ENCODE measurements at places on chromosomes 12 and 14. TPM values are rescaled to one million over a fixed set of nuclear protein-coding genes. Genes with fewer than 3 reads are reported as not detected.

The BCL2L2 gene
- total RNA-seq: 73.2 TPM

The ALDH2 gene
- 57.3 TPM for total RNA-seq

The KIF5A gene
- total RNA-seq: 0.33 TPM

The AQP5 gene
- 1.3 TPM for total RNA-seq

The MYH6 gene
- 0.26 TPM for total RNA-seq

The PIWIL1 gene
- not detected for total RNA-seq

The RND1 gene
- total RNA-seq: 1.6 TPM

The CRY1 gene
- total RNA-seq: 15.6 TPM

The AGAP2 gene
- 1.0 TPM for total RNA-seq

DNA sequence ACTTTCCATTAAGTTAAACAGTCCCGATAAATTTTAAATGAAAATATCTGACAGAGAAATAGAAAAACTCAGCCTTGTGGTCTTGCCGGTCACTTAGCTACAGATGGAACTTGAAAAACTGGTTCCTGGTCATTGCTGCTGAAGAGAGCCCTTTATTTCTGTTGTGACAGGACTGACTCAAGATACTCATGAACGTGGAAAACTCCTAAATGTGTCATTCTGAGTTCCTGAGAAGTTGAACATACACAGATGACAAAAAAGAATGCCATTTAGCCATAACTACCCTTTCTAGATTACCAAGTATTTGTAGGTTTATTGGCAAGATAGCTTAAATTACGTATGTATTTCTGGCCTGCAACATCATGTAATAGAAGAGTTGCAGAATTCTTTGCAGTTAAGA is 134.2 kb downstream of the HMGA2 start:
- DNase-seq: peak; percentile 8

DNA sequence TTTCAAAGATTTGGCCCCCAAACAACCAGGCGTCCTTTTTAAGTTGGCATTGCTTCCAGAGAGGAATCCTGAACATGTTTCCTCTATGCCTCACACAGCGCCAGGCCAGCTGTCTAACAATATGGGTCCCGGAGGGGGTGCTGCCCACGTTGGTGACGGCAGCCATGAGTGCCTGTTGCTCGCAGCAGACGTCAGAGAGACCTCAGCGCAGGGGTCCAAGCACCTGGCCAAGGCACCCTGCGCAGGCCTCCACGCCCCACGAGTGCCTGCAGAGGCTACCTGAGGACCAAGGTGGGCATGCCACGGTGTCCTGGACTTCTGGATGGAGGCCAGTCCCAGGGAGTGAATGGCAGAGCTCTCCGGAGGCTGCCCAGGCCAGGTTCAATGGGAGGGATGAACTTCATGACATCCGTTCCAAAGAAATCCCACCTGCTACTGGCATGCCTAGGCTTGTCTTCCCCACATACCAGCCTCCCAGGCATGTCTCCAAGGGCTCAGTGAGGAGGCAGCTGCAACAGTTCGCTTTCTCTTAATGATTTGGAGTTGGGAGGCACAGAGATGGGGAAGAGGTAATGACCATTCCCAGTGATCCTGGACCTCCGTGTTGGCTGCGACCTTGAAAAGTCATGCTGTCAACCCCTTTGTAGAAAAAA is 11.6 kb upstream of the FOXN3 start:
- no peak for DNase-seq

GRCh38 chr14:74531467-74531866 is 37.9 kb downstream of the ISCA2 start:
- DNase-seq: no peak

GRCh38 chr12:69338120-69338859 is 9.9 kb upstream of the LYZ start:
- DNase-seq: no peak

DNA sequence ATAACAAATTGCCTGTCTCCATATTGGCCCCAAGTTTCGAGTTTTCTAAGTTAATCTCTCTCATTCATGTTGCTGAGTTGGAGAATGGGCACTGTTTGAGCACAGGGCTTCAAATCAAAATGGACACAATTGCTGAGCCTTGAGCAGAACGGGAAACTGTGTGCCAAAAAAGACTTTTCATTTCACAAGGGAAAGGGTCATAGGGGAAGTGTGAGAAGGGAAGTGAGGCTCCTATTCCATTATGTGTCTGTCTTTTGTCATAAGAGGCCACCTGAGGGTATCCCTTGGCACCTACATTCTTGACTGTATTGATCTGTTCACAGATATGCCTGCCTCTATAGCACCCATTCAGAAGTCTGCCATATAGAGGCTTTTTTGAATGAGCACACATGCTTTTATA is 59.1 kb downstream of the TTLL5 start:
- no peak for DNase-seq

DNA sequence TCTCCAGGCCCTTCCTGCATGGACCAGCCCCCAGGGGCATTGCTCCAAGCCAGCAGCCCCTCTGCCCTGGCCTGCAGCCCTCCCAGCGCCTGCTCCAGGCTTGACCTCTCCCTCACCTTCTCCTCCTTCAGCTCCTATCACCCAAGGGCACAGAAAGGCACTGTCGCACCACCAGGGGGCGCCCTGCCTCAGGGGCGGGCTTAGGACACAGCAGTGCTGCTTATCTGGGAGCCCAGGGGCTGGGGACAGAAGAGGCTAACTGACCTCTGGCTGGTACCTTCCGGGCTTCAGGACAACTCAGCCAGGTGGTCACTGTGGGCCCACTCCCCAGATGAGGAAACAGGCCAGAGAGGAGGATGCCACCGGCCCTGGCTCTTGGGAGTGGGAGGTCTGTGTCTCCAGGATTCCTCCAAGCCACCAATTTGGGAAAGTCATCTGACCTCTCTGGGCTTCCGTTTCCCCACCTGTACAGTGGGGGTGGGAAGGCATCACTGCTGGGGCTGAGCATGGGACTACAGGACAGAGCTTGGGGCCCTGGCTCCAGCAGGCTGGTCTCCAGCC is 25.3 kb upstream of the GPR132 start:
- peak; percentile 84 for DNase-seq

DNA sequence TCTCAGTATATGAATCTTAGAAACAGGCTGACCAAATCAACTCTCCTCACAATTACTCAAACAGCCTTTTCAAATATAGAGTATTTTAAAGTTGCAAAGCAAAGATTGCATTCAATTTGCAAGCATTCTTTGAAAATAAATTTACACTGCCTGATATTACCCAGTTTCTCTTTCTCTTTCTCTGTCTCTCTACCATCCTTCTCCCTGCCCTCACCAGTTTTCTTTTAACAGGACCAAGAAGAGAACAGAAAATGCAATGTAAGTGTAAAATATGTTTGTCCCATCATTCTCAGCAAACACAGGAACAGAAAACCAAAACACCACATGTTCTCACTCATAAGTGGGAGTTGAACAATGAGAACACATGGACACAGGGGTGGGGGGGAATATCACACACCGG is 520.3 kb upstream of the USP15 start:
- no peak for DNase-seq

GRCh38 chr12:110995615-110996014 is 75.2 kb upstream of the MYL2 start:
- DNase-seq: no peak

- DNase-seq: no peak
These were observed 925 bp upstream of the NANOG start for GRCh38 chr12:7788294-7788660.

- DNase-seq: no peak
These were observed 4.4 kb upstream of the B4GALNT1 start for GRCh38 chr12:57637364-57637763.

DNA sequence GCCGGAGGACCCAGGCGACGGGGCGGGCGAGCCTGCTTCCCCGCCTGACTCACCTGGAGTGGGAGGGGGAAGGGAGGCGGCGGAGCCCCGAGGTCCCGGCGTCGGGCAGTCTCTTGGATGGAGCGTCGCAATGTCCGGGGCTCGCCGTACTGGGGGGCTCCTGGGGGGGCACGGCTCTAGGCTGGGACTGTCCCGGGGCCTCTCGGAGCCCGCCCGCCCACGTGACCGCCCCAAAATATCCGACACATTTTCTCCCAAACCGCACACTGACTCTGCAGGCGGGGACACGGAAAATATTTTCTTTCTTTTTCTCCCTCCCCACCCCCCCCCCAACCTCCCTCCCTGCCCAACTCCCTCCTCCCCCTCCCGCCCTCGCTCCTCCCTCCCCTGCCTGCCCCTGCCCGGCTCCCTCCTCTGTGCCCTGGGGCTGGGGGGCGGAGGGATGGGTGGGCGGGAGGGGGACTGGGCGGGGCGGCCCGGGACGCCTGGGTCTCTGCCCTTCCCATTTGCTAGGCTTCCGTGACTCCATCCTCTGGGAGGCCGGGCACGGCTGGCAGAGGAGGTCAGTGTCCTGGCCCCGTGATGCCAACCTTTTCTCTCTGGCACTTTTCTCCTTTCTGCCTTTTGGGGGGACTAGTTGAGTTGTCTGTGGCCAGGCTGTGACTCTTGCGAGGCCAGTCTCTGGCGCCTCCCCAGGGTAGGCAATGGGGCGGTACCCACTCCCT is at the start of gene RARG:
Gene RARG, minus strand, starts transcription at position 289 of the 725 bp plus-strand sequence. CDS start 4,664 bp downstream, outside the sequence.
- DNase-seq: peak; percentile 56

DNA sequence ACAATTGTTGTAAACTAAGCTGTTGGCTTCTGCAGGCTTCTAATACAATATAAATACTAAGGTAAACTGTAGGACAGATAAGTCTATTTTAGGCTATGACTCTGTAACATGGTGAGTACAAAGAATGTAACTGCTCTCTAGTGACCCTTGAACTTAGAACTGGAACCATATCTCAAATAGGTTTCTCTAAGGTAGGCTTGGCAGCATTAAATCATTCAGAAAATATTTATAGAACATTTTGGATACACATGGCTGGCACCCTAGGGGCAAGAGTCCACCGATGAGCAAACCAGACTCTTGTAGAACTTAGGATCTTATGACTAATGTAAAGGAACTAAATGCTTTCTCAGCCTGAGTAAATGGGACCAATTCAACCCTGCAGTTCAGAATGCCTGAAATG is 19.4 kb upstream of the SLC25A3 start:
- DNase-seq: peak; percentile 15

- no peak for DNase-seq
These were observed 791 bp upstream of the RNF41 start for GRCh38 chr12:56222531-56222895.

GRCh38 chr14:22276913-22277816 is 311.9 kb downstream of the DAD1 start:
- no peak for DNase-seq

DNA sequence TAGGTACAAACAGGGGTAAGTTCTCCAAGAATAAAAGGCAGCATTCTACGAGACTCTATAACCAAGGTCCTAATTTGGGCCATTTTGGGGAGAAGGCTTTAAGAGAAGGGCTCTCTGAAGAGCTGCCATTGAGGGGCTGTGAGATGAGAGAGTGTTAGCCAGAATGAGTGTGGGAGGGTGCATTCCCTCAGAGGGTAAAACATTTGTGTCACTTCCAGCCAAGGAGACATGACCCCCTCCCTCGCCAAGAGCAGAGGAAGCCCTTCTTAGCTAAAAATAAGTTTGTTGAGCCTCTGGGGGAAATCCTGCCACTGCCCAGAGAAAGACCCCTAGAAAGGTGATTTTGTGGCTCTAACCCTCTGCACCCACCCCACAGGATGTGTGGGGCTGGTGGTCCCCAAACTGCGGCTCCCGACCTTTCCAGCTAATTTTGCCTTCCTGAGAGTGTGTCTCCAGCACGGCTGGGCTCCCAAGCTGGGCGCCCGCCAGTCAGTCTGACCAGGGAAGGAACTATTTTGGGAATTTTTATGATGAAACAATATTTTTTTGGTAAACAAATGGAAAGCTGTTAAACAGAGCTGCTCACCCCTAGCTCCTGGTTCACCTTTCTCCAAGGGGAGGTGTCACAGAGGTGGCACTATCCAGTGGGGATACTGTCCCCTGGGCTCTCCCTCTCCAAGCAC is 65.9 kb upstream of the JDP2 start:
- DNase-seq: no peak

DNA sequence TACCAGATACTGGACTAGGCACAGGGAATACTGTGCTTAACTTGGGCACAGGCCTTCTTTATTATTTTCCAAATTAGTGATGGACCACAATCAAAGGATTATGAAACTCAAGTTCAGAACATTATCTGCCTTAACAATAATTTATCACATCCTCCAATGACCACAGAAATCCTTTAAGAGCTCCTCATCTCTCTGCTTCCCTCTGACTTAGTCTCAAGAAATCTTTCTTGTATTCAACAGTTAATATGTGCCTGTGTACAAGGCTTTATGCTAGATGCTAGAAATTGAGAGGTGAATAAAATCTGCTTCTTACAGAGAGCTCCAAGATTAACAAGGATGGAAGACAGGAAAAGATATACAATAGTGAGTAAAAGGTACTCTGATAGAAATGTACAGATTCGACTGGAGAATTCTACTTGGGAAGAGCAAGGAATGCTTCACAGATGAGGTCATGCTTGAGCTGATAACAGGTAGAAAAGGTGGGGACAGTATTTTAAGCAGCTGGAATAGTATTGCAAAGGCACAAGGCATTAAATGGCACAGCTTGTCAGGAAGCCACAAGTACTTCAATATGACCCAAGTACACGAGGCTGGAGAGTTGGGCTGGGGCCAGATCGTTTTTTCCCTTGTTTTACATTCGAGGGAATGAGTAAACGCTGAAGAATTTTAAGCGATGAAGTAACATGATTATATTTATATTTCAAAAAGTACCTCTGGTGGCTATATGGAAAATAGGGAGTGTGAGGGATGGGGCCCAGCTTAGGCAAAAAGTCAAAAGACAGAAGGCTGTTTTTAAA is 55.1 kb upstream of the ARID2 start:
- peak; percentile 55 for DNase-seq

- DNase-seq: no peak
These were observed 43.6 kb downstream of the ANO2 start for GRCh38 chr12:5901416-5901815.

- peak; percentile 86 for DNase-seq
These were observed 28.9 kb upstream of the MAPKAPK5 start for GRCh38 chr12:111812881-111813741.

GRCh38 chr12:26195250-26195640 is at the start of gene SSPN:
Gene SSPN, plus strand, starts transcription at chr12:26195573. Its CDS starts 100 bp downstream, at chr12:26195673.
- peak; percentile 80 for DNase-seq

GRCh38 chr12:111188436-111188835 is 180.5 kb downstream of the PHETA1 start:
- no peak for DNase-seq

- no peak for DNase-seq
These were observed 96.7 kb downstream of the TRMT5 start for GRCh38 chr14:60884134-60884533.

DNA sequence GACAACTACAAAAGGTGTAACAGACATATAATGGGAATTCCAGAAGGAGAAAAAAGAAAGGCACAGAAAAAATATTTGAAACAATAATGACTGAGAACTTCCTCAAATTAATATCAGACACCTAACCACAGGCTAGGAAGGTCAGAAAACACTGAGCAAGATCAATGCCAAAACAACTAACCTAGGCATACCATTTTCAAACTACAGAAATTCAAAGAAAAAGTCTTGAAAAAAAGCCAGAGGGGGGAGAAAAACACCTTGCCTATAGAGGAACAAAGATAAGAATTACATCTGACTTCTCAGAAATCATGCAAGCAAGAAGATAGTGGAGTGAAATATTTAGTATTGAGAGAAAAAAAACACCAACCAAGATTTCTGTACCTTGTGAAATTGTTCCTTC is 77.8 kb downstream of the RIN3 start:
- DNase-seq: no peak

DNA sequence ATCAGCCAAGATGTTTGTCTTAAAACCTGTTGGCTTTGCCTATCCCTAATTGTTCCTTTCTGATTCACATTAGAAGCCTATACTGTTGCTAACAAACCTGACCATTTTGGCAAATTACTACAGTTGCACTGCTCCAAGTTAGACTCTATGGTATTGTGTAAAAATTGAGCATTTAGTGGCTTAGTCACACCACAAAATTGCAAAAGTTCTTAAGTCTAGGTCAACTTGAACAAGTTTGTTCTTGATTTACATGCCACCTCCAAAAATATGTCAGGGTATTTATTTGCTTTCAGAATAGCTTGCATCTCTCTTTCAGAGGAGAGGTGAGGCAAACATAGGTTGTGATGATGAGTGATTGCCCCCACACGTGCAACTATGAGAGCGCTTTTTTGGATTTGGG is 27.0 kb upstream of the PTHLH start:
- DNase-seq: no peak
